ENCODE measurements at places on chromosomes 6 and 20. TPM values are rescaled to one million over a fixed set of nuclear protein-coding genes. Genes with fewer than 3 reads are reported as not detected.

DNAJC5 gene
- total RNA-seq, result 96.0 TPM

PRELID3B gene
- 66.5 TPM for total RNA-seq

SAPCD1 gene
- total RNA-seq, result 0.79 TPM

BPIFB1 gene
- 0.07 TPM for total RNA-seq

VSTM2L gene
- total RNA-seq, result 2.1 TPM

SSTR4 gene
- 0.07 TPM for total RNA-seq

ZC3H12D gene
- 0.33 TPM for total RNA-seq

TFAP2D gene
- 0.46 TPM for total RNA-seq

CGA gene
- not detected for total RNA-seq

ZNF165 gene
- total RNA-seq, result 0.13 TPM
